ENCODE measurements at places on chromosomes 16 and 17.
A peak's percentile ranks its signal among the peaks of the same experiment; 100 is the strongest.

GRCh38 chr16:51919736-51920135 is 627.2 kb downstream of the TOX3 start:
- no peak for DNase-seq

- DNase-seq = no peak
Observed at GRCh38 chr16:82037666-82038065, 2.6 kb downstream of the HSD17B2 start.

- no peak for DNase-seq
Observed at GRCh38 chr17:40422990-40423633, 5.4 kb upstream of the TOP2A start.

DNA sequence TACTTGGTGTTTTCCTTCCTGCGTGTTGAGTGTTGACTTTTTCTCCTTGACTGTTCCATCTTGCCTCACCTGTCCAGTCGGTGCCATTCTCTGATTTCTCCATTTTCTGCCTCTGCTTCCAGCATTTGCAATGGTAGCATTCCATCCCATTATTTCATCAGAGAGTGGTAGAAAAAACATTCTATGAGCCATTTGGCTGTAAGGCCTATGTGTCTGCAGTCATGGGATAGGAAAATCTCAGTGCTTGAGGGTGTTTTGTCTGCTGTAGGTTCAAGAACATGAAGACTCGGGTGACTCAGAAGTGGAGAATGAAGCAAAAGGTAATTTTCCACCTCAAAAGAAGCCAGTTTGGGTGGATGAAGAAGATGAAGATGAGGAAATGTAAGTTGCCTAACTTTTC is 2.7 kb downstream of the UTP18 start:
- DNase-seq = no peak

- DNase-seq = no peak
Observed at GRCh38 chr17:7111784-7112509, 2.7 kb downstream of the ASGR2 start.

DNA sequence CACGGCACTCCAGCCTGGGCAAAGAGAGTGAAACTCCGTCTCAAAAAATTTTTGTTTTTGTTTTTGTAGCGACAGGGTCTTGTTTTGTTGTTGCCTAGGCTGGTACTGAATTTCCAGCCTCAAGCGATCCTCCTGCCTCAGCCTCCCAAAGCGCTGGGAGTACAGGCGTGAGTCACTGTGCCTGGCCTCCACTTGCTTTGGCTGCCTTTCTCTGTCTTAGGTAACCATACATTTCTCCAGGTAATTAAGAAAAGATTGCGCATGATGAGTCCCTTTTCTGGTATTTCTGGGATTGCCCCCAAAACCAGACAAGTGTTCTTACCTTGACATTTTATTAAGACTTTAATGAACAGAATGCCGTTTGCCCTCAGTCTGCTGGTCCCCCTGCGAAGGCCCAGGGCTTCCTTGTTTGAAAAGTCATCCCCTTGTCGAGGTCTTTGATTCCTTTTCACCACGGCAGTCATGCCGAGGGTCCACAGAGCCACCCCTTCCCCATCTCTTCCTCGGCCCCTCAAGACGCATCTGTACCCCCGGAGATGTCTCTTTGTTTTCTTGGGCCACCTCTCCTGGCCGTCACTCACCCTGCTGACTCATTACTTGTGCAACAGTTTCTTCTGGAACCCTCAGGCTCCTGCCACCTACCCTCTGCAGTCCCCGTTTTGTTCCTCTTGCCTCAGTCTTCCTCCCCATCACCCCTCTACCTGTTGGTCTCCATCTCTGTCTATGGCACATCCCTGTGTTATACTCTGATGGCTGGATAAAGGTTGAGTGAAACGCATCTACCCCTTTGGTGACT is 151.0 kb downstream of the SEC14L1 start:
- no peak for DNase-seq

GRCh38 chr16:19613834-19614233 is 58.3 kb downstream of the VPS35L start:
- DNase-seq = no peak

GRCh38 chr16:54373534-54374520 is 87.2 kb upstream of the IRX3 start:
- DNase-seq = no peak

GRCh38 chr17:44900894-44901293 is 1.6 kb upstream of the EFTUD2 start:
- DNase-seq = no peak

- DNase-seq = no peak
Observed at GRCh38 chr17:75639771-75640555, 6.7 kb downstream of the SMIM5 start.

GRCh38 chr17:81635973-81636504 is 873 bp downstream of the NPLOC4 start:
- DNase-seq = no peak

DNA sequence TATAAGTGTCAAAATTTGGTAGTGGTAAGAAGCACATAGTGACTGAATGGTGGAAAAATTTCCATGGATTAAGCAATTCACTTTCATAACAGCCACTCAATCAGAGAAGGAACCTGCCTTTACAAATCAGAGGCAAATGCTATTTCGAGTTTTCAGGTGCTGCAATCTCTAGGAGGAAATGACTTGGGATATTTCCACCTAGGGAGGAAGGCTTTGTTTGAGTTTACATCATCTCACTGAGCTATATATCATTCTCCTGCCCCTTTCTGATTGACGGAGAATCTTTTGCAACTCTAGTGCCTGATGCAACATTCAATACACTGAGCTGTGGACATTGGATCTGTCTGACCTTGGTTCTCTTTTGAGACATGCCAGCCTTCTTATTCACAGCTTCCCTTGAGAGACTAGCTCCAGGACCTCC is 26.3 kb downstream of the MARCHF10 start:
- no peak for DNase-seq

- peak; percentile 61 for DNase-seq
Observed at GRCh38 chr17:3738562-3739295, 15.0 kb downstream of the HASPIN start.

DNA sequence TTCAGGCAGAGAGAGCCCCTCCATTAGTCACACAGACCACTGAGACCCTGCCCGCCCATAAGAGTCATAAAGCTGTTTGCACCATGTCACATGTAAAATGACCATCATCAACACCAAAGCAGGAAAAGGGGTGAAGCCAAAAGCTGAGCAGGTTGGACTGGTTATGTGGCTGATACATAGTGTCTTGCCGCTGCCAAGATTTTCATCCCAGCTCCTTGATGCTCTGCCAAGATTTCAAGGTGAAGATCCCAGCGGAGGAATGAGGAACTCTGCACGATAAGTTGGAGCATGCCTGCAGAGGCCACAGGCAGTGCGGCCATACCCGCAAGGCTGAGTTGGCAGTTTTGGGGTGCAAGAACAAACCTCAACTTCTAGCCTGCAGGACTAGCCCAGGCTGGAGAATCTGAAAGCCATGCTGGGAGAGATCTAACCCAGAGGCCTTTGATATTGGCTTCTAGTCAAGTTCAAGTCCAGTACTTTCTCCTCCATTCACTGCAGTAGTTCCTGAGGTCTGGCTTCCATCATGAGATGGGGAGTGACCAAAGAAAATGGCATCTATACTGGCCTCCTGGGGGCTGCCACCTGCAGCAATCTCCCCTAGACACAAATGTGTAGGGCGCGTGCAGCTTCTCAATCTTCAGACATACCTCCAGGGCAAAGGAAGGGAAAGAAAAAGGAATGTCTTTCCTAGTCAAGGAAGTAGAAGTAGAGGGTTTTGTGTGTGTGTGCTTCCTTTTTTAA is 79.7 kb upstream of the NOL11 start:
- no peak for DNase-seq

- DNase-seq = no peak
Observed at GRCh38 chr16:18829251-18829650, 27.9 kb upstream of the ARL6IP1 start.

DNA sequence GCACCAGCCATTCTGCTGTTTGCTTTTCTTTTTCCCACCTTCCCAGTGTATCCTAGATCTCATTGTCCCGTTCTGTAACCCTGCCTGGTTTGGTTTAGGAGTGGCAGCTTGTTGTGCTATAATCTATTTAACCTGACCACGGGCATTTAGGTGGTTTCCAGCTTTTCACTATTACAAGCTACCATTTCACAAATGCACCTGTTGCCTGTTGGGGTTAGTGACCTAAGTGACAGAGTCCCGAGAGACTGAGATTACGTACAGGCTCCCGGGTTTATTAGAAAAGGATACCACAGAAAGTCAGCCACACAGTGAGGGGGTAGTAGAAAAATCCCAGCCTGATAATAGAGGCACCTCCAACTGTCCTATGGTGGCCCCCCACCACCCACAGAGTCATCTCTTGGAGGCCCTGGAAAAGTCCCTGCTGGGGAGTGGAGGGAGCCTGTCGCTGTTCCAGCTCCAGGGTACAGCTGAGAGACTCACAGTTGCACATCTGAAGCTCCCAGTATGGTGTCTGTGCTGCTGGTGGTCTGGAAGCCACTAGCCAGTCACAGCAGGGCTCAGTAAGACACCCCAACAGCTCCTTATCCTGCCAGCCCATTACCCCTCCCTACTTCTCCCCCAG is 21.2 kb downstream of the CLEC16A start:
- no peak for DNase-seq

- DNase-seq = no peak
Observed at GRCh38 chr16:554297-554621, 5.9 kb upstream of the PRR35 start.

GRCh38 chr16:50476486-50477255 is 71.5 kb upstream of the NKD1 start:
- DNase-seq = no peak

- DNase-seq = peak; percentile 53
Observed at GRCh38 chr17:17693253-17694168, 12.3 kb downstream of the RAI1 start.

GRCh38 chr17:57271821-57272220 is 15.5 kb downstream of the MSI2 start:
- no peak for DNase-seq
